ENCODE measurements at places on chromosomes 11 and 22.

GRCh38 chr11:1285876-1286275 is 23.6 kb downstream of the TOLLIP start:
- no peak for DNase-seq

DNA sequence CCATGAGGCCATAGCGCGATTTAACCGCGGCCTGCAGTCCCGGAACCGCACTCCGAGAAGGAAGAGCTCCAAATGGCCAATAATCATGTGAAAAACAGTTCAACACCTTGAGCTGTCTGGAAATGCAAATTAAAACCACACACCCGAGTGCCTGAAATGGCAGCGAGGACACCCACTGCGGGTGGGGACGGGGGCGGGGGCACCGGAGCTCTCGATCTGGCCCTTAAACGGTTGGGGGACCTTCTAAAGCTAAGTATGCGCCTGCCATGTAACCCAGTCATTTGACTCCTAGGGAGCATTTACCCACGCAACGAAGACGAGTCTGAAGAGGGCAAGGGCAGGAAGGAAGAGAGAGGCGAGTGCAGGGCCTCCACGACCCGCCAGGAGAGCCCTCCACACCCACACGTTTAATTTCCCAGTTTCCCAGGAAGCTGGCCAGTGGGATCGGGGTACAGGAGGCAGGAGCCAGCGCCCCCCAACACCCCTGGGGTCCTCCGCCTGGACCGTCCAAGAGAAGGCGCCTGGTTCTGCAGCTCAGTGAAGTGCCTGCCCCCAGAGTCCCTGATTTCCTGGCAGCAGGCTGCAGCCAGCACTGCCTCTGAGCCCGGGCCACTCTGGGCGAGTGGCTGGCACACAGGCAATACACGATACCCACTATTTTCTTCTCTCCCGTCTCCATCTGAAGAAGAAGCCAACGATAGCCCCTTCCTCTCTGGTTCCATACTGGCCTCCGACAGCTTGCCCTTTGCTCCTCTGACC is 1.7 kb downstream of the TTLL8 start:
- no peak for DNase-seq

DNA sequence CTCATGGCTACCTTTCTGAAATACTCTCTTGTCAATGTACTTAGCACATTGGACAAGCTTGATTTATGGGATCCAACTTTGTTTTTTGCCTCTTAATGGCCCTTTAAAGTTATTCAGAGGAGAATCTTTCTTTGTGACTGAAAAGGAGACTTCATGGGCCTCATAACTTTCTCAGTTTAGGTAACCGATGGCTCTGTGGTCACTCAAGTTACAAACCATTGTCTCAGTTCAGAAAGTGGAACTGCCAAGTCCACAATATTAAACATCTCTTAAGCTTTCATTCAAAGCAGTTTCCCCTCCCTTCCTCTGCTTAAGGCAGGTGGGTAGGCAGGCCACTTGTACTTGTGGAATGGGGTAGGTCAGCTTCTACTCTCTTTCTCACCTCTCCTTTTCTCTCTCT is 12.3 kb upstream of the ARL14EP start:
- DNase-seq: no peak

DNA sequence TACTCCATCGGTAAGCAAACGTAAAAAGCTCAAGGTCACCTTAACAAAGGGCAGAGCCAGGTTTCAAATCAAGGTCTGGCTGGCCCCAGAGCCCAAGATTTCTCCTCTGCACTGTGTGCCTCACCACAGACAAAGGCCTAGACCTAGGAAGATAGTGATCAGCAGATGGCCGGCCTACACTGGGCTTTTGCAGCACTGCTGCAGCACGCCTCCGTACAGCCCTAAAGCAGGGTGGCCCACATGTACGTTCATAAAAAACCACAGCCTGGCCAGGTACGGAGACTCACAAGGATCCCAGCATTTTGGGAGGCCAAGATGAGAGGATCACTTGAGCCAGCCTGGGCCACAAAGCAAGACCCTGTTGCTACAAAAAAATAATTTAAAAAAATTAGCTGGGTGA is 106.3 kb upstream of the PITPNB start:
- DNase-seq: no peak

- DNase-seq: no peak
Measured at GRCh38 chr11:118533769-118534729, 3.1 kb downstream of the TMEM25 start.

DNA sequence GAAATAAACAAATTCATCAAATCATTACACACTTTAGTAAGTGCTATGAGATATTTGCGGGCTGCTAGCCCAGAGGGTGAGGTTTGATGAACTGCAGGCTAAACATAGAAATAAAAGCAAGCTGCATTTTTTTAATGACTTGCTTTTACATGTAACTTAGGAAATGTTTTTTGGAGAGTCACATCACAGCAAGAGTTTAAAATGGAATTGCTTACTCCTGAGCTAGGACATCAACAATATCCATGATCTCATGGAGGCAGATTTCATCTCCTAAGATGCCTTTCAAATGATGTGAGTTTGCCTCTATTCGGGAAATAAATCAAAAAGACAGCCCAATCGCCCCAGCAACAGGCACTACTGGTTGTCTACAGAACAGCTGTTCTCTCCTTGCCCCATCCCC is 73.4 kb upstream of the CD44 start:
- no peak for DNase-seq

DNA sequence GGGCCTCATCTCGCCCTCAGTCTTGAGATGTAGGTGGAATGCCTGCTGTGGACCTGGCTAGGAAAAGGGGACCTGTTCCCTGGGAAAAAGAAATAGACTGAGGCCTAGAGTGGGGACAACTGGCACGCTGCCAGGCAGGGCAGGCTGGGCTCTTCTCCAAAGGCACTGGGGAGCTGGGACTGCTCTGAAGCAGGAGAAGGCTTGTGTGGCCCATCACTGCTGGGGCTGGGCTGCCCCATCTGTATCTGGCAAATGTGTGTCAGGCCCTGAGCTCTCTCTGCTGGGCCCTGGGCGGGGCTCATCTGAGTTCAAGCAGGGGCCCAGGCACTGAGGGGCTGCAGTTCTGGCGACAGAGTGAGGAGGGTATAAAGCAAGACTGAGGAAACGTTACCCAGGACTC is 32.9 kb downstream of the ARVCF start:
- DNase-seq: no peak

- no peak for DNase-seq
Measured at GRCh38 chr11:57475191-57475590, 14.9 kb downstream of the RTN4RL2 start.
